Ascending aorta (tissue), 2 donors: ENCODE measurements at places on chromosomes 3 and 15.
A peak's percentile ranks its signal among the peaks of the same experiment; 100 is the strongest.

DNA sequence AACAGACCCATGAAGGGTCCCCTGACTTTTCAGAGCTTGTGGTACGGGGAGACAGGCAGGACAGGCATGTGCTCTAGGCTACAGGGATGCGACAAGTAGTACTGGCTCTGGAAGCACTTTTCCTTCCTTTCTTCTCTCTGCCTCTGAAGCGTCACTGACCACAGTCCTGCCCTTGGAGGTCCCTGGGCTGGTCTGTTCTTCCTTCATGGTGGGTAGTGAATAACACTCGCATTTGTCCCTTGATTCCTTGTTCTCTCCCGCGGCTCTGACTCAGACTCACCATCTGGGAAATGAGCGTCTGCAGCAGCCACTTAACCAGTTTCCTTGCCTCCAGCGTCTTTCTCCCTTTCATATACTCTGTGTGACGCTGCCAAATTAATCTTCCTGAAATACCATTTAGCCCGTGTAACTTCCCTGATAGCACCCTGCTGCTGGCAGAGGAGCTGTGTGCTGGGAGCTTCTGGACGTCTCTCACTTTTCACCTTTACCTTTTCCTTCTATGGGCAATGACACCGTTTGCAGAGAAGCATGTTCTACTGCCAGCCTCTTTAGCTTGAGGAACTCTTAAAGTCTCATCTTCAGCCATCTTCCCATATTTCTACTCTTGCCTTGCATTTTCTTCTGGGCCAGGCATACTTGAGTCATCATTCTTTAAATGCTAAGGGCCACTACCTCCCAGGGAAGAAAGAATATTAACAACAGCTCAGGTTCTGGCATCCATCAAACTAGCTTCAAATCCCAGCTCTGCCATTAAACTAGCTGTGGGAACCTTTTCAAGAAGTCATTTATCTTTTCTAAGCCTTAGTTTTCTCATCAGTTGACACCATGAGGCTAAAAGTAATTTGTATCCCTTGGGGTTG, 33.6 kb downstream of the TMEM45A start:
- no peak for DNase-seq

DNA sequence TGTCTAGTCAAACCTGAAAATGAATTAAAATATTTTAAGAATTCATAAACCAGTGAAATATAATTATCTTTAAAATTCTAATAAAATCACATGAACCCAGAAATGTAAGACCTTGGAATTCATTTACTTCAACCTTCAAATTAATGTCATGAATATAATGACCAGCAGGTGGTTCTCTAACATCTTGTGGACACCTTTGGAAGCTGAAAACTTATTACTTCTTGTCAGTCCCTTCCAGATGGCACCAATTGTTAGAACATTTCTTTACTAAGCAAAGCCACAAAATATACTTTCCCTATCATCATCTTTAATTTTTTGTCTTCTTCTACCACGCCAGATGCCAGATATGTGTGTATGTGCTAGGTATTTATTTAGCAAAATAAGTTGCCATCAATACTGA, 240.0 kb downstream of the MBNL1 start:
- DNase-seq: no peak

- no peak for DNase-seq
Measured at GRCh38 chr3:196585044-196585757, 16.7 kb downstream of the FBXO45 start.

GRCh38 chr15:80674245-80674614, 20.9 kb upstream of the ABHD17C start:
- DNase-seq: no peak

- no peak for DNase-seq
Measured at GRCh38 chr3:31925271-31925630, 55.8 kb downstream of the OSBPL10 start.

DNA sequence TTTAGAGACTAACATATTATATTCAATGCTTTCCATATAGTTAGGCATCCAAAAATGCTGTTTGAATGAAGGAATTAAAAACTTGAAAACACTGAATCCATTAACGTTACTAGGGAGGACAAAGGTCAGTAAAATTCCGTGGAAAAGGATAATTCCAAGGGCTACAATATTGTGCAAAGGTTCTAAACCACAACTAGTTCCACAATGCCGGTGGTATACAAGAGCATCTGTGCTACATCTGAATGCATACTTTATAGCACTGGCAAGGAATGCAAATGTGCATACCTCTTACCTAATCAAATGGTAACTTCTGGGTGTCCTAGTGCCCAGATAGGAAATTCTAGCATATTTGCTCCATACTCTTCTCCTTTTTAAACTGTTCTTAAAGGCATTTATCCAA, 2.2 kb downstream of the ICE2 start:
- DNase-seq: no peak

DNA sequence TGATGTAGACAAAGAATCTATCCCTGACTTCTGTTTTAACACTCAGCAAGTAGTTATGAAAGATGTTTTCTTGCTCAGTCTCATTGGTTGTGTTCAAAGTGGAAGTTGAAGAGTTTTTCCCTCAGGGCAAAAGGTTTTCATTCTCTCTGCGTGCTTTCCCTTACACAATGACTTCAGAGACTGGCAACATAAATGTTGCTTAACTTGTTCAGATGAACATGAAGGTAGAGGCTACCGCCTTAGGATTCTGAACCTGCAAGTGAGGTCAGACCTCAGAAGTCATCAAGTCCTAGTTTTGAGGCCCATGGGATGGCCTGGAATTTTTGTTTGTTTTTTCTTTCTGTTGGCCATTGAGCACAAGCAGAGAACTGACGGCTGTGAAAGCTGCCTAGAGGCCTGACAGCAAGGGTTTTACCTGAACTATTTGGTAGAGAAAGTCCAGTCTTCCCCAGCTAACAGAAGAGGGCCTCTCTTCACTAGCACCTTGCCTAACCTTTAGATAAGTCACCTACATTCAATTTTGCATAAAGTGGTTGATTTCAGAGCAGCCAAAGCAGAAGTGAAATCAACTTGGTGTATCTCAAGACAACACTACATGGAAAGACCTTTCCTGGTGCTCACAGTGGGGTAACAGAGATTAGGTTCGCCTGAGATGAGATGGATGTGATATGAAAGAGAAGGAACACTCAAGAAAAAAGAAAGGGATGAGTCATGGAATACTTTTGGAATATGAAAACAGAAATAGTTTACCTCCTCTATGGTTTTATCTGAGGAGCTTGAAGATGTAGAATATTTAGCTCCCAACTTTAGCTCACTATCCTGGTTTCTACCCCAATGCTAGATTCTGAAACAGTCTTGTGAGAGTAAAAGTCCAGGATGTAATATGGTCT, 53.6 kb upstream of the AP4E1 start:
- DNase-seq: no peak

- DNase-seq: peak; percentile 40
Measured at GRCh38 chr3:127709320-127710060, 36.7 kb downstream of the ABTB1 start.

DNA sequence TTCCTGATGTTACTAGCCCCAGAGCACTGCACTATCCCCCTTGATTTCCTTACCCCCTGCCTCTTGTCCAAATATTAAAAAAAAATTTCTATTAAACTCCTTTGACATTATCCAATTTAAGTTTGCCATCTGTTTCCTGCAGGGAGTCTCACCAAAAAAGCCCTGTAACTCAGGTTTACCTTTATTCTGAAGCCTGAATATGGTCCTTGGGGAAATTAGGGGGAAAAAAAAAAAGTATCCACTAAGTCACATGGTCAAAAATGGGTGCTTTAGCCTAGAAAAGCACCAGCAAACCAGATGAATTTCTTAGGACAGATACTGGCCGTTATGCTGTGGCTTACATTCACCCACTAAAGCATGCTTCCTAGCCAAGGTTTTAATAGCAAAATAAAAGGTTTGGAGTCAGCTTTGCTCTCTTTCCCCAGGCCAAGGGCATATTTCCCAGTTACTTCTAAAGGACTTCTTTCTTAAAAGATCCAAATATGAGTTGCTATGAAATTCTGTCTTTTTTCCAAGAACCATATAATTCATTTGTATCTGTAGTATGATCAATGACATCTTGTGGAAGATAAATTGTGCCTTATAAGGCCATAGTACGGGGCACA, 394.9 kb downstream of the LSAMP start:
- DNase-seq: no peak

DNA sequence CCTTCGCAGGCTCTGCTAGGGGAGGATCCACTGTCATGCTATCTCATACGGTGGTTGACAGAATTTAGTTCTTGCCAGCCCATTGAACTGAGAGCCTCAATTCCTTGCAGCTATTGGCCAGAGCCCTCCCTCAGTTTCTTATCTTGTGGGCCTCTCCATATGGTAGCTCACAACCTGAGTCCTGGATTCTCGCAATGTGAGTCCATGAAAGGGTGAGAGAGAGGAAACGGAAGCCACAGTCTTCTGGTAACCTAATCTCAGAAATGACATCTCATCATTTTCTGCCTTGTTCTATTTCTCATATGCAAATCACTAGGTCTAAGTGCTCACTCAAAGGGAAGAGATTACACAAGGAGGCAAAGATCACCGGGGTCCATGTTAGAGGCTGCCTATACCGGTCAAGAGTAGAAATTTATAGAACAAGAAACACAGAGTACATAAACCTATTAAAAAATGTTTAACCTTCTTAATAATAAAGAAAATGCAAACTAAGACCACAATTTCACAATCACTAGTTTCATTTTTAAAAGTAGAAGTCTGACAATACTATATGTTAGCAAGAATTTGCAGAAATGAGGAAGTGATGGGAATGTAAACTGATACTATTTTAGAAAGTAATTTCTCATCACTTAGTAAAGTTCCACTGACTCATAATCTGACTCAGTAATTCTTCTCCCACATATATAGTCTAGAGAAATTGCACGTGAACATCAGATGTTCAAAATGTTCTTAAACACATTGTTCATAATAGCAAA, 378.4 kb upstream of the AGTR1 start:
- no peak for DNase-seq

DNA sequence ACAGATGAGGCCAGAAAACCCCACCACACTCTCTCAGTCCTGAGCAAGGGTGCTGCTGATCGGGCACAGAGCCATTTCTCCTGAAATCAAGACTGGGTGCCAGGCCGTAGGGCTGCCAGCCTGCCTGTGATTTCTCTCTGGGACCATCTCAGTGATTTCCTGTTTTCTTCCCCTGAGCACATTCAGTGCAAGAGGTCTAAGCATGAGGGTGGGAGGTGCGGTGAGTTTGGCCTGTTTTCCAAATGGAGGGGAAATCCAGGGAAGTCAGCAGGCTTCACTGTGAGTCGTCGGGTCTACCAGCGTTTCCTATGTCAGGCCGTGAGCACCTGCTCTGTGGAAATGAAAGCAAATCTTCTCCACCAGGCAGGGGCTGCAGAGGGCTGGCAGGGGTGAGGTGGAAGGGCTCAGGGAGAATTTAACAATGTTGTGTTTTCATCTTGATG, 82.3 kb downstream of the ST6GAL1 start:
- DNase-seq: no peak

DNA sequence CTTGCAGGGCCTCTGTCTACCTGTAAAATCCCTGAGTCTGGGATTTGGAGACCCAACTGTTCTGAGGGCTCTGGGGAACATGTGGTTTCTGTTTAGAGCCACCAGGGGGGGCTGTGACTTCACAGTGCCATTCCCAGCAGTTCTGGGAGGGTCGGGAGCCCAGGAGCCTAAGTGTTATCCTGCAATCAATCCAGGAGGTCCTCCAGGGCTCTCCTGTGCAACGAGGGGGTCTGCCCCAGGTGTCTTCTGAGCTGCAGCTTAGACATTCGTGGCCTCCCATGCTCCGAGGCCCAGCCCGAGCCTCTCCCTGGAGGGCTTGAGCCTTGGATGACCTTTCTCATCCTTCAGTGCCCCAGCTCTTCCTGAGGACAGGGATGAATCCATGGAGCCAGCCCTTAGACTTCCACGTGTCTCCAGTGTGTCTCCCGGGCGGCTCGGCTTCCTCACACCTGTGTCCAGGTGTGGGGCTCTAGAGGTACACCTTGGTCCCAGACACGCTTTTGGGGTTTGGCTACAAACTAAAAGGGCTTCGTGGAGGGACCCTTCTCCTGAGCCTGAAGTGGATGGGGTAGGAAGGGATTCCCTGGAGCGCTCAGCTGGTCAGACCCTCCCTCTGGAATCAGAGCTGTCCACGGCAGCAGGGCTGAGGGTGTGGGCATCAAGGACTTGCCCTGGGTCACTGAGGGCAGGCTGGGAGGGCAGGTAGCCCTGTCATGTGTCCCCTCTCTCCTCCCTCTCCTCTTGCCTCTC, 20.3 kb upstream of the ABTB1 start:
- no peak for DNase-seq

DNA sequence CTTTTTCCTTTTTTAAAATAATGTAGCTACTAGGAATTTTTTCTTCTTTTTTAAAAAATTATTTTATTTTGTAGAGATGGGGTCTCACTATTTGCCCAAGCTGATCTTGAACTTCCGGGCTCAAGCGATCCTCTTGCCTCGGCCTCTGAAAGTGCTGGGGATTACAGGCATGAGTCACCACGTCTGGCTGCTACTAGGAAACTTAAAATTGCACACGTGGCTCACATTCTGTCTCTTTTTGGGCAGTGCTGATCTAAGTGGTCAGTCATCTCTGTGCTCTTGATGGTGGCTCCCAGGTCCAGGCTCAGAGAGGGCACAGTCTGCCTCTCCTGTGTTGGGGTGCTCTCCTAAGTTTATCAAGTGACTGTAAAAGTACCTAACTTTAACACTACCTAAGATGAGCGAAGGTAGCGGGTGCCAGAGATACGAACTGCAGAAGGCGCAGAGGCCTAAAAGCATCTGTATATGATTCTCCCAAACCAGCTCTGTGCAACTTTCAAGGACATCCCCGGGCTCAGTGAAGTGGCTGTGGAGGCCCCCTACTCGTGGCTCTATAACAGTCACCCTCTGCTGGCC, 52.9 kb upstream of the SEC13 start:
- no peak for DNase-seq

GRCh38 chr3:117586161-117586560, 876.6 kb downstream of the TUSC7 start:
- DNase-seq: no peak

- no peak for DNase-seq
Measured at GRCh38 chr3:53994986-53995603, 103.4 kb upstream of the SELENOK start.

DNA sequence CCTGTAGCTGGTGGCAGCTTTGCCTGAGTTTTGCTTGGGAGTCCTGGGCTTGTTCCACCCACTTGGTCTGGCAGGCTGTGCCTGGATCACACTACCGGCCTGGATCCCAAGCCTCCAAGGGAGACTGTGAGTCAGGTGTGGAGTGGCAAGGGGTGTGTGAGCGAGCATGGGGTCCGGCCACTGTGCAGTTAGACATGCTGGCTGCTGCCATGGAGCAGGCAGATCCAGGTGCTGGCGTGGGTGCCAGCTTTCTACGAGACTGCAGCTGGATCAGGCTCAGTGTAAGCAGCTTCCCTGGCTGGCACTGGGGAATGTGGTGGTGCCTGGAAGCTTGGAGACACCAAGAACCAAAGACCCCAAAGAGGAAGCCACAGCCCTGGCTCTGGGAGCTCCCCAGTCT, 102.0 kb upstream of the BNIP2 start:
- no peak for DNase-seq

- DNase-seq: no peak
Measured at GRCh38 chr15:39698444-39699390, 83.9 kb downstream of the FSIP1 start.

- no peak for DNase-seq
Measured at GRCh38 chr15:71054286-71054952, 60.9 kb upstream of the THSD4 start.

DNA sequence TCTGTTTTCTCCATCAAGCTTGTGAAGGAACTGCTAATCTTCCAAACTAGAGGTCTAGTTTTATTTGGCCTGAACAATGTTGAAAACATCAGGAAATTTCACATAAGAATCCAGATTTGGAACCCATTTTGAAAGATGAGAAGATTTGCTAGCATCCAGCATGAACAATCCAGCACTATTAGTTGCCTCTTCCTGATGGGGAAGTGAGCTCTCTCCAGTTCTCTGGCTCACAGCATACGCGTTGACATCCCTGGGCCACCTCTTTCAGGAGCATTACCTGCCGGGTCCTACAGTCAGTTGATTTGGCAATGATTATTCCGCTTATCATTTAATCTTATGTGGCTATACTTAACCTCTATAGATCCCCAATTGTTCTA, 10.9 kb downstream of the GPR87 start:
- DNase-seq: no peak
